ENCODE measurements at places on chromosomes 7 and 10.

GRCh38 chr10:22816298-22816653 lies 101.9 kb upstream of the PIP4K2A start:
- no peak for DNase-seq

DNA sequence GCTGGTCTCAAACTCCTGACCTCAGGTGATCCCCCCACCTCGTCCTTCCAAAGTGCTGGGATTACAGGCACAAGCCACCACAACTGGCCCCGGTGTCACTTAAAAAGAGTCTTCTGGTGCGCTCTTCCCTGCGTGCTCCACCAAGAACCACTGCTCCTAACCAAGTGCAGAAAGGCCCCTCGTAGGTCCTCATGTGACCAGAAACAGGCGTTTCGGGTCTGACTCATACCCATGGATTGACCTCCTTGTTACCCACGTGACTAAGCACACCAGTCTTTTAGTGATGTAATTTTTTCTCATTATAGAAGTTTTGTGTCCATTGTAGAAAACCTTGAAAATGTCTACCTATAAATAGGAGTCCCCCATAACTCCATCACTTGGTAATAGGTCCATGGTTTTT lies 13.9 kb downstream of the FKBP6 start:
- no peak for DNase-seq

DNA sequence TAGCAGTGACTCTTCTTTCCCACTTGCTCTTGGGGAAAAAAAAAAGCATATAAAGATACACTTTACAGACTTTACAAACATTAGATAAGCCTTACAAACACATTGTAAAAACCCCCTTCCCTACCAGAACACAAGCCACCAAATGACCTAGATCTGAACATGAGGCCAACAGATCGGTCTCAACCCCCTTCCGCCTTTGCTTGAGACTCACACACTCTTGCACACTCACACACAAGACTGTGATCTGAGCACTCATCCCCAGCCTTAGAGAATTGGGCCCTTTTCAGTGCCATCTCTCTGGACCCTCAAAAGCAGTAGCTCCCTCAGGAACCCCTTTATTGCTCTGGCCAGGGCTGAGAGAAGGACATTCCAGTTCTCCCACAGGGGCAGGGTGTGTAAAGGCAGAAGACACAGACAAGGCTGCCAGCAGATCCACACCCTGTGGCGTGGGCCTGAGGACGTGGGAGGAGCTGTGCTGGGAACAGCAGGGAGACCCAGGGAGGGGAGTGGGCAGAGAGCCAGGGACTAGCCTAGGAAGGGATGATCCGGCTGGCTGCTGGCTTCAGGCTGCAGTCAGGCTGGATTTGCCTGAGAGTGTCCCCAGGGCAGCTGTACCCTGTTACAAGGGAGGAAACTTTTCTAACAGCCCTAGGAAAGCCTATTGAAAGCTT lies 206.7 kb downstream of the KIAA1217 start:
- DNase-seq = no peak

- DNase-seq = no peak
These were observed 558 bp downstream of the TCTN3 start for GRCh38 chr10:95693071-95693667.

DNA sequence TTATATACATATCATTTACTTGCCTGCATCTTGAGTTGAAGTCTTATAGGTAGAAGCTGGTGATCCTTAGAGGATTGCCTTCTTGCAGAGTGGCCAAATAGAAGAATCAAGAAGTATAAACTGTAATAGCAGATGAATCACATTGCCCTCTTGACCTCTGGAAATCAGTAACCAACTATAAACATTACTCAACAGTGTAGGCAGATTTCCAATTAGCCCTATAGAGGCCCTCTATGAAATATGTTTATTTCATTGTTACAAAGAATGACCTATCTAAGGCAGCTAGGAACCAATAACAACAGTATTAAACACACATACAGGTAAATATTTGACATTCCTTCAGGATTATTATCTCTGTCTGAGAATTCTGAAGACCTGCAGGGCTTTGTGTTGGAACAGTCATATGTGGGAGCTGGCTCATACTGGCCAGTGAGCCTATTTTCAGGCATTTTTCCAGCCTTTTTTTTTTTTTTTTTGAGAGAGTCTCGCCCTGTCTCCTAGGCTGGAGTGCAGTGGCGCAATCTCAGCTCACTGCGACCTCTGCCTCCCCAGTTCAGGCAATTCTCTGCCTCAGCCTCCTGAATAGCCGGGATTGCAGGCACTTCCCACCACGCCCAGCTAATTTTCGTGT lies 7.2 kb upstream of the SRI start:
- no peak for DNase-seq

DNA sequence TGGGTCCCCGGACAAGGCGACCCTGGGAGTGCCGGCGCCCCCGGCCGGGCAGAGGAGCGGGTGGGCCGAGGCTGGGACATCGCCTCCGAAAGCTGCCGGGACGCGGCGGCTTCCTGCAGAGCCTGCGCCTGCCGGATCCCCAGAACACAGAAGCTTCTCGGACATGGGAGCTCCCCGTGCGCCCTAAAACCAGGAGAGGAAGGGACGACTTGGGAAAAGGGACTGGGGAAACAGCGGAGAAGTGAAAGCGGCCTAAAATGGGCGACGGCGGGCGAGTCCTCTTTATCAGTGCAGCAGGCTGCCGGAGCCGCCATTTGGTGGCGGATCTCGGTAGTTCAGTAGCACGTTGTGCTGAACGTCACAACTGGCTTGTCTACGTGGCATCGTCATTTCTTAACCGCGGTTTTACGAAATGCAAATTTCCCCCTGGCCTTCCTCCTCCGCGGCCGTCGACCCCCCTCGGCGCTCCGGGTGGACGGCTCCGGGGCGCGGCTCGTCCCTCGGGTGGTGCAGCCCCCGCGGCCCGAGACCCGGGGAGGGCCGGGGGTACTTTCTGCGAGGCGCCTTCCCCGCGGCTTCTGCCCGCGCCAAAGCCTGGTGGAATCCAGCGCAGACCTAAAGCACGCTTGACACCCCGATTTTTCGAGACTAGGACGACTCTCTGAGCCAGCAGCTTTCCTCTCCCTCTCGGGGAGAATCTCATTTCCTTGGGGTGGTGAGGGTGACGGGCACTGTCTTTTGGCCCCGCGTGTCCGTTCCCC lies 9.9 kb upstream of the SPAG6 start:
- DNase-seq = no peak

DNA sequence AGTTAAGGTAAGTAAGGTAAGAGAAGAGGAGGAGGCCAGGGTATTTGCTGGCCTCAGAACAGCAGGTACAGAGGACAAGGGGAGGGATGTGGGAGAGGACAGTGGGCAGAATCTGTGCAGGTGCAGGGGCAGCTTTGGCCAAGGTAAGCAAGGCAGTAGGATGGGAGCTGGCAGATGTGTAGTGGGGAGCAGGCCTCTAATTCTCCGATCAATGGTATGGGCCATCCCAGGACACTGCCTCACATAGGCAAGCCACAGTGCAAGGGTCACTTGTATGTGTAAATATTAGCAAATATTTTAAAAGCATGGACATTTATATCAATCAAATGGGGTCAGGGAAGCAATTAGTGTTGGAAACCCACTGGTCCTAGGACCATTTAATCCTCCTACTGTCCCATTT lies 373.5 kb downstream of the GRID1 start:
- no peak for DNase-seq

DNA sequence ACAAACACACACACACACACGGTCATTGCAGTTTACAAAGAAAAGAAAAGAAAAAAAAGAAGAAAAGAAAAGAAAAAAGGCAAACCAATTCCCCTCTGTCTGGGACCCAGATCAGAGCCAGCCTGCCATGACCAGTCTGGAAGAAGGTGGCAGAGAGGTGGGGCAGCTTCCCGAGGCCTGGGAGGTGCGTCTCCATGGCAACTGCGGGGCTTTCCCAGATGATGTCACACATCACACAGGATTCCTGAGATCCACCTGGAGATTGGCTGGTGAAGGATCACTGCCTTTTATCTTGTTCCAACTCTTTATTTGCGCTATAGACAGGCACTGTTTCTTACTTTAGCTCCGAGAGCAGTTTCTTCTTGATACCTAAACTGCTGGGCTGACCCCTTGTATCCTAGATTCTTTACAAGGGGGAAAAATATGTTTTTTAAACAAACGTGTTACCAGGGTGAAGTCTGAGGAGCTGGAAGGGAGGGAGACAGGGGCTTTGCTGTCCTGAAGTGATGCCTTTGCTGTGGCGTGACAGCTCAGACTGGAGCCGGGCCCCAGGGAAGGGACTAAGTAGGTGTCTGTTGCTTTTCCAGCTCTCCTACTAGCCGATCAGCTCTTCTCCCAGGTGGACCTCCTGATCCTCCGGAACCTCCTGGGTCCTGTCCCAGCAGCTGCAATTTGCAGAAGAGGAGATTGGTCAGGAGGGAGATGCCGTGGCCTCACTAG lies 298.5 kb downstream of the KLF6 start:
- DNase-seq = no peak

DNA sequence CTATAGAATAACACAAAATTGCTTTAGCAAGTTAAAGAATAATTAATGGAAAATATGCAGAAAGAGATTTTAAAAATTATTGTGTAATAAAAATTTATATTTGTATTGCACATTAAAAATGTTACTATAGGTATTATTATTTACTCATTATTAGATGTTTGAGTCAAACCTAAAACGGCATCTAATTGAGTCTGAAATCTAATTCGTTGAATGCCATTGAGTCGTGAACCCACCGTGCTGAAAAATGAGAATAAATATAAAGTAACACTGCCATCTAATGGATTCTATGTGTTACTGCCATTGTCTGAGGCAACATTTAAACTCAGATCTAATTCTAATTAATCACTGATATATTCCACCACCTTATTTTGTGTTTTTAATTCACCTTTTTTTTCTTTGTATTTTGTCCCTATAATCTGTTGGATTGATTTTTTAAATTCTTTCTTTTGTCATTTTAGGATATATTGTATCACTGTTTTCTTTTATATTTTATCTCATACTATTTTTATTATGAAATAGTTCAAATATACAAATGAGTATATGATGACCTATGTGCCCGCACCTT lies 62.2 kb downstream of the SAMD9 start:
- DNase-seq = no peak

GRCh38 chr10:32149252-32149955 lies 93.2 kb upstream of the KIF5B start:
- DNase-seq = no peak

DNA sequence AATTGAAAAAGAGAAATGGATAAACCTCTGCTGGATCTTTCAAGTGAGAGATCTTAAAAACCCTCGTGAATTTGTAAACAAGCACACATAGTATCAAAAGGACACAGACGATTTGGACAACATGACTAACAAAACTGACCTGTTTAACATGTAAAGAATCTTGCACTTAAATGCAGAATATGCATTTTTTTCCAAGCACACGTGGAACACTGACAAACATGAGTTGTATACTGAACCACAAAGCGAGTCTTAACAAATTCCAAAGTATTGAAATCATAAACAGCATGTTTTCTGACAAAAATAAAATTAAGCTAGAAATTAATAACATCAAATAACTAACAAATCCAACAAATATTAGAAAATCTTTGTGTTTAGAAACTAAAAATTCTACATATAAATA lies 65.0 kb upstream of the ZNF746 start:
- no peak for DNase-seq

DNA sequence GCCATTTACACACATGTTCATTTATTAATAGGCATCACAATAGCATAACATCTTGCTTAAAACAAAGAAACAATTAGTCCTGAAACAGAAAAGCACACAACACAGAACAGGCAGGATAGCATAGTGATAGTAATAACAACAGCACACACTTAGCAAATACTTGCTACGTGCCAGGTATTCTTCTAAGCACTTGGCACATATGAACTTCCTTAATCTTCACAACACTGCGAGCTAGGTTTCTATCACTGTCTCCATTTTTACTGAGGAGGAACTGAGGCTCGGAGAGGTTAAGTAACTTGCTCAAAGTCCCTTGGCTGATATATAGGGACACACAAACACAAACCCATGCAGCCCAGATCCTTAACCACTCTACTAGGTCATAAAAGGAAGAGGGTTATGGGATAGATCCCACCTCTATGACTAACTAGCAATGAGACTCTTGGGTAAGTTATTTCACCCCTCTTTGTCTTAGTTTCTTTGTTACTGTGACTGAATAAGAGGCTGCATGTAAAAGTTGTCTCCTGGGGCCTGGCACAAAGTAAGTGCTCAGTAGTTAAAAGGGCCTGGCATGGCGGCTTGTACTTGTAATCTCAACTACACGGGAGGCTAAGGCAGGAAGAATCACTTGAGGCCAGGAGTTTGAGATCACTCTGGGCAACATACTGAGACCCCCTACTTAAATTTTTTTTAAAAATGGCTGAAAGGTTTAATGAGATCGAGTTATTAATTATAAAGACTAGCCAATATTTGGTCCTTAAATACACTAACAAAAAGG lies 181.0 kb upstream of the RHOBTB1 start:
- no peak for DNase-seq

- DNase-seq = no peak
These were observed 175.4 kb upstream of the AHR start for GRCh38 chr7:17123020-17123419.

- no peak for DNase-seq
These were observed 251.1 kb upstream of the NFE2L3 start for GRCh38 chr7:25900877-25901276.

GRCh38 chr10:6296828-6297251 lies 94.1 kb downstream of the PFKFB3 start:
- no peak for DNase-seq

DNA sequence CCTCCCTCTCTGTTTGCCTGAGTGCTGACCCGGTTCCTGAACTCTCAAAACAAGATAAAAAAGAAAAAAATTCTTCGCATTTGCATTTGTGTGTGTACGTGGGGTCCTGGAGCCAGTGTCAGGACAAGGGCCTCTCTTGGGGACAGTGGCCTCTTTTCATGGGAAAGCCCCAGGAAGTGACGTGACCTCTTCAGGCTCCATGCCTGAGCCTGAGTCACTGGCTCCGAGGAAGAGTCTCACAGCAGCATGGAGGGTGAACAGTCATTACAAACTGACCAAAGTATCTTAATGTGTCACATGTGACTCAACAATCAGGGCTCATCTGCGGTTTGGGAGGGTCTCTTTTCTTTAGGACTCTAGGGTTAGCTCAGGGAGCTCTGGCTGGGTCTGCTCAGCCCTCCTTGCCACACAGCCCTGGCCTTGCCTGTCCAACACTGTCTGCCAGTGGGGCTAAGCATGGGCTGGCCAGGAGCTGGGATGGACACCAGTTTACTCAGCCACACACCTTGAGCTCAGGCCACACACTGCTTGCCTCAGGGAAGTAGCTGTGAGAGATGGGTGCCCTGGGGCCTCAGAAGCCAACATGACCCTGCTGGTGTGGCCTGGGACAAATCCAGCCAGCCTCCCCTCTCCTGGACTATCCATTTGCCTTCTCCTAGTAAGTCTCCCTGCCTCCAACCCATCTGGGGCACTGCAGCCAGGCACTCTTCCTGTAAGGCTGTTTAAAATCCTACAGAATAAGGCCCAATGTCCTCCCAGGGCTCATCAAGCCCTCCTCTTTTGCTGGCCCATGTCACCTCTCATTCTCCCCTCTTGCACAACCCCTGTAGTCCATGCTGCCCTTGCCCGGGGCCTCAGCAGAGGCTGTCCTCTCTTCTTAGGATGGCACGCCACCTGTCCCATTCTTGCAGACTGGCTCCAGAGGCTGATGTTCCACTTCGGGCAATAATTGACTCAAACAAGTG lies 10.5 kb downstream of the TMEM273 start:
- DNase-seq = no peak

GRCh38 chr7:77550586-77550985 lies 13.5 kb downstream of the PTPN12 start:
- no peak for DNase-seq
